Fibroblast of skin of left quadriceps (primary cell): ENCODE measurements at places on chromosomes 5 and 9.
A peak's percentile ranks its signal among the peaks of the same experiment; 100 is the strongest.

GRCh38 chr5:96661855-96662724 lies at the start of gene CAST:
Gene CAST (plus strand): TSS chr5:96662376. CDS start chr5:96662423, 47 bp downstream.
- no peak for DNase-seq

DNA sequence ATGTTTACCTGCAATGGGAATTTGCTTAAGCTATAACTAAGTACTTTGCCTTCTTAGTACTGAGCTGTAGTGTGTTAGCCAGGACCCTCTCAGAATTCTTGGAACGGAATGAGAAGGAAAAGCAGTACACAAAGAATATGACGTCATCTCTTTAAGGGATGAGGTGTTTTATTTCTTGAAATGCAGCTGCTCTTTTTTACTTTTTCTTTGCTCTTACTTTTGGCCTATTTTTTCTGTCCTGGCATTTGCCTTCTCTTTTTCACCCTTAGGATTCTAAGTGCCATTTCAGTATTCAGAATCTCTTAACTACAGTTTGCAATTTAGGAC lies 10.1 kb downstream of the KIF2A start:
- DNase-seq: no peak

- peak; percentile 92 for DNase-seq
Measured at GRCh38 chr5:132674671-132675506, 1.1 kb downstream of the IL4 start.

- no peak for DNase-seq
Measured at GRCh38 chr5:172497591-172498255, 43.4 kb upstream of the SH3PXD2B start.

DNA sequence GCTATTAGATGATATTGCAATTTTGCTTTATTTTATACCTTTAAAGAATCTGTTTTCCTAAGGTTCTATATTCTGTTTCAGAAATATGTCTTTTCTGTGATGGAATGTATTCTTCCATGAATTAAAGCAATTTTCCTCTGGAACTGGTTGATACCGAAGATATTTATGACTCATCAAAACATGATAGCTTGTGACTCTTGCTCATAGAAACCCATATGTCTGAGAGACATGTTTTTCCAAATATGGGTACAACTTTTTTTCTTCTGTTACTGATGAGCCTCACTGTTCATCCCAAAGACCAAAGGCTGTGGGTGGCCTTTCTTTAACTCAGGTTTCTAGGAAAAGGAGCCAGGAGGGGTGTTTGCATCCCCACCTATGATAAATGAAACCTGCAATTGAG lies 126.1 kb upstream of the PAPPA start:
- DNase-seq: peak; percentile 85

- DNase-seq: no peak
Measured at GRCh38 chr5:139512786-139513390, 30.3 kb upstream of the STING1 start.
